AG04449 (cell line): ENCODE measurements at places on chromosomes 2 and 18.

DNA sequence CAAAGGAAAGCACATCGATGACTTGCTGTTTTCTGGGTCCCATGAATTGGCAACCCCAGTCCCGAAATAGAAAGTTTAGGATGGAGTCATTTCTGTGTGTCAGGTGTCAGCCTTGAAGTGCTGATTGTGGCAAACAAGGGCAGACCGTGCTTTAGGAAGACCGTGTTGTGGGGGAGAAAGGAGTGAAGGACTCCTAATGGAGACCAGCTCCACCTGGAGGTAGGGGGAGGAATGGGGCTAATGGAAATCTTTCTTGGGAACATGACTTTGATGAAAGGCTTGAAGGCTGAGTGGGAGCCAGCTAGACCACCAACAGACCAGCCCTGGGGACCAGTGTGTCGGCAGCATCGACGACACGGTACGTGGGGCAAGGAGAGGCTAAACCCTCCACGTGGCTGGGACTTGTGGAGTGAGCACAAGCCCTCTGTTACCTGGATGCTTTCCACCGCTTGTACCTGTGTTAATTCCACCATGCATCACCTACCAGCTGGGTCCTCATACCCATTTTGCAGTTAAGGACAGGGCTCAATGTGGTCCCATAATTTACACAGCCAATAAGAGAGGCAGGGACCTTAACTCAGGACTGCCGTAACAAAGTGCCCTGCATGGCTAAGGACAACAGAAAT, 104.2 kb downstream of the SH3BP4 start:
- DNase-seq = no peak

DNA sequence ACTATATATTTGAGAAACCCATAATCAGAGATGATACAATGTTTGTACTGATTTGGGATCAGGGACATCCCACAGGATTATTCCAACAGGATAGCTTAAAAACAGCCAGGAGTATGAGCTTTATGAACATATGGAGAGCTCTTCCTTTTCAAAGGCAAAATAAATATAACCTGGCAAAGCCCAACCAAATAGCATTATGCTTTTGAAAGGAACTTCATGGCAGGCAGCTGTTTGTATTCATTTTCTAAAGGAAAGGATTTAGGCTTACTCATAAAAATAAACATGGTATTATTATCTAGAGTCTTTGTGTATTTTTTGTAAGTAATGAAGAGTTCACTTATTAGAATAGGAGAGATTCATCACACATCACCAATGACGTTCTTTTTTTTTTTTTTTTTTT, 44.4 kb downstream of the CCDC195 start:
- DNase-seq = no peak

DNA sequence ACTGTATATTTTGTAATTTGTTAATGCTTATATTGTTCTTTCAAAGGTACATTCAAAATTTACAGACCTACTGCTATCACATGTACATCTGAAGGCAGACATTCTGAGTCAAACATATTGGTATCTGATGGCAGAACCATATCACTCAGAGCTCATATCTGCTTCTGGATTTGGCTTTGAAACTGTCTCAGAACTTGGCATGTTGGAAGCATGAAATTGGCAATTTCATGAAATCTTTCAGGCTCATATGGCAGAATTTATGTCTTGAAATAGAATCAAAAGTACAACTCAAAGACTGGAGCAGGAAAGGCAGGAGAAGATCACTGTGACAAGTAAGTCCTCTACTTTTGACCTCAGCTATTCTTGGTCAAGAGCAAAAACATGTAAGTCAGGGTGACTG, 202.3 kb downstream of the LRP1B start:
- DNase-seq = no peak

- no peak for DNase-seq
These were observed 339.0 kb upstream of the ETAA1 start for GRCh38 chr2:67057901-67058703.
